ENCODE measurements at places on chromosomes 2 and 18.

- DNase-seq = no peak
Observed at GRCh38 chr18:62331581-62332356, 6.7 kb downstream of the TNFRSF11A start.

GRCh38 chr2:31318361-31319336 lies 84.7 kb downstream of the EHD3 start:
- DNase-seq = peak; percentile 28

- DNase-seq = no peak
Observed at GRCh38 chr18:1455605-1456004, 550.9 kb downstream of the ADCYAP1 start.

DNA sequence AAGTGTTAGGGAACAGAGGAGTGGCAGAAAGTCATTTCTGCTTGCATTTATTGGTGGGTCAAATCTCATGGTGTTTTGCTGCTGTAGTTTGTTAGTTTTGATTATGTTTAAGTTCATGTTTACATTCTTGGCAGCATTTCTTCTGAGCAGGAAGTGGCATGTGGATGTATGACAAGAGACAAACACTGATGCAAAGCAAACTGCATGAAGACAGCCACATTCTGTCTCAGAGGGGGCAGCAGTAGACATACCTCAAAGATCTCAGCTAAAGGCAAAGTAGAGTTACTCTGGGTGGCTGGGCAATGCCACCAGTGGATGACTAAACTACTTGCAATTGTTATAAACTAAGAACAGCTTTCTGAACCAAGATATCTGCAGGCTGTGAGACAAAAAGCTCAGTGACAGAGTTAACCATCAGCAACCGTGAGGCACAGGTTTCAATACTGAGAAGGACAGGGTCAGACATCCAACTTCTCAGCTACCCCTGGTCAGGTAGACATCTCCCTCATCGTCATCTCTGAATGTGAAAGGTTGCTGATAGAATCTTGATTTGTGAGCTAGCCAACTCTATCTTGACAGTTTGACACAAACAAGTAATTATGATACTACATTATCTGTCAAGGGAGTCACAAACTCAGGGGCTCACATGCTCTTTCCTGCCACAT lies 16.4 kb downstream of the GALNT3 start:
- DNase-seq = no peak

DNA sequence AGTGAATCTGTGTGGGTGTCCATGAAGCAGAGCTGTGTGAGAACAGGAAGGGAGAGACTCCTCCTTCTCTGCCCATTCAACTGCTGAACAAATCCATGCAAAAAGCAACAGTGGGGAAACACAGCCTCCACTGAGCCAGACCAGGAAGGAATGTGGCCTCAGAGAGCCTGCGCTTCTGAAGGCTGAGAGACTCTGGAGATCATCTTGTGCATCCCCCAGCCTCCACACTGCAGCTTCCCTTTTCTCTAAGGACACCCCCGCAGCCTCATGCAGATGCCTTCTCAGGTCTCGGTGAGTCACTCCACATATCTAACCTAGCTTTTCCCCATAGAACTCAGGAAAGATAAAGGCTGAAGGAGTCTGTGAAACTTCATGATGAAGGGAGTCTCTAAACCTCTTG lies 402.9 kb downstream of the TNS1 start:
- DNase-seq = no peak

DNA sequence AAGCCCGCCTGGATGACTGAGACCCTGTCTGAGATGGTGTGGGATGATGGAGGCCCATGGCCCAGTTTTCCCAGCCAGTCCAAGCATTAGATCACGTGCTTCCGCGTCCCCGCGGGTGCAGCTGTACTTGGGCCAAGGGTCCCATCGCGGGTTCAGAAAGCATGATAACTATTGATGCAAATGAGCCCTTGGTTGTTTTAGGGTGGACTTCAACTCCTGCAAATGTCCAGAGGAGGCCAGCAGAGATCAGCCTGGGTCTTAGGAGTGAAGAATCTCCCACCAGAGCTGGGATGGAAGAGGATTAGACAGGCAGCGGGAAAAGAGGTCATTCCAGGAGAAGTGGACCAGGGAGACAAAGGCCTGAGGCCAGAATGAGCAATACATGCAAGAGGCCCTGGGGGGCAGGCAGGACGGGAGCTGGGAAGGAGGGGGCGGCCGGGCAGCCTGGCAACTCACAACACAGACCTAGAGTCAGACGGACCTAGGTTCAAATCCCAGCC lies 89.9 kb upstream of the TMEM247 start:
- DNase-seq = no peak

GRCh38 chr2:224405412-224405811 lies 3.5 kb upstream of the FAM124B start:
- no peak for DNase-seq

DNA sequence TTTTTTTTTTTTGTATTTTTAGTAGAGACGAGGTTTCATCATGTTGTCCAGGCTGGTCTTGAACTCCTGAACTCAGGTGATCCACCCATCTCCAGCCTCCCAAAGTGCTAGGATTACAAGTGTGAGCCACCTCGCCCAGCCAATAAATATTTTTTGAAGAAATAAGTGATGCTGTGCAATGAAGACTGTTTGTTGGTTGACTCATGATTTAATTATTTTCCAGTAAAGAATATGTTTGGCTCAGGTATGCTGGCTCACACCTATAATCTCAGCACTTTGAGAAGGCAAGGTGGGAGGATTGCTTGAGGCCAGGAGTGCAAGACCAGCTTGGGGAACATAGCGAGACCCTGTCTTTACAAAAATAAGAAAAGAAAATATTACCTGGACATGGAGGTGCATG lies 41.8 kb upstream of the LPIN2 start:
- DNase-seq = no peak

DNA sequence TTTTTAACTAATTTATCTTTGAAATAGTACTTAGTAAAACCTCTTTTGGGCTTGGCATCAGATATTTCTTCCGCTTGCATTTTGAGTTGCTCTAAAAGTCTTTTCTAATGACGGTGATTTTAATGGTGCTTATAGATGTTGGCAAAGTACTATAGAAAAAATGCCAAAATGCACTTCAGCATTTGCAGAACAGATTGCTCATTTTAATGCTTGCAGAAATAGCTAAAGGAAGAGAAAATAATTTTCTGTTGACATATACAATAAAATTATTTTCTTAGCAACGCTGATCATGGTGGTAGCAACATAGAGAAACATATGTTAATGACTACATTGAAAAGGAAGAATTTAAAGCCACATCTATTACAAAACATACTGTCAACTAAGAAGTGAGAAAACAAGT lies 170.7 kb downstream of the STK39 start:
- DNase-seq = no peak

DNA sequence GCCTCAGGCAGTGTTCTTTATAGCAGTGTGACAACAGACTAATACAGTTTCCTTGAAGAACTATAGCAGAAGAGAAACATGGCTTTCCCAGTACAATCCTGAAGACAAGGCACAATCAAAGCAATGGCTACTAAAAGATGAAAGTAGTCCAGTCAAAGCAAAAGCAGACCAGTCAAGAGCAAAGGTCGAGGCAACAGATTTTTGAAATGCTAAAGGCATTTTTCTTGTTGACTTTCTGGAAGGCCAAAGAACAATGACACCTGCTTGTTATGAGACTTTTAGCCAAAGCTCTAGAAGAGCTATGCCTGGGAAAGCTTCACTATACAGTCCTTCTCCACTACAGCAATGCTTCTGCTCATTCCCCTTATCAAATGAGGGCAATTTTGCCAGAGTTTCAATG lies 269.9 kb downstream of the EXOC6B start:
- no peak for DNase-seq

DNA sequence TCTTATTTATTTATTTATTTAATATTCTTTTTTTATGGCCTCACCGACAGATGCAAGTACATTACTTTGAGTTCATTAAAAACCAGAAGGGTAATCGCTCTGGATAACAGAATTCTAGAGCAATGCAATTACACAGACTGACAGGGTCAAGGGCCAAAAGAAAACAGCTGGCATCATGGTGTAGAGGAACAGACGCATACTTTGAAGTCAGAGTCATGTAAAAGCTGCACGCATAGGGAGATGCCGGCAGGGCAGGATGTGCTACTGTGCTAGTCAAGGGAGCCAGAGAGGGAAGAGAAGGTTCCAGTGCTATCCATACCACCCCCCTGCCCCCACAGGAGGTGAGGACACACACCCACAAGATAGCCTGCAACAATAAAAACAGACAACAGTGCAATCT lies 115.2 kb upstream of the TFCP2L1 start:
- DNase-seq = no peak

DNA sequence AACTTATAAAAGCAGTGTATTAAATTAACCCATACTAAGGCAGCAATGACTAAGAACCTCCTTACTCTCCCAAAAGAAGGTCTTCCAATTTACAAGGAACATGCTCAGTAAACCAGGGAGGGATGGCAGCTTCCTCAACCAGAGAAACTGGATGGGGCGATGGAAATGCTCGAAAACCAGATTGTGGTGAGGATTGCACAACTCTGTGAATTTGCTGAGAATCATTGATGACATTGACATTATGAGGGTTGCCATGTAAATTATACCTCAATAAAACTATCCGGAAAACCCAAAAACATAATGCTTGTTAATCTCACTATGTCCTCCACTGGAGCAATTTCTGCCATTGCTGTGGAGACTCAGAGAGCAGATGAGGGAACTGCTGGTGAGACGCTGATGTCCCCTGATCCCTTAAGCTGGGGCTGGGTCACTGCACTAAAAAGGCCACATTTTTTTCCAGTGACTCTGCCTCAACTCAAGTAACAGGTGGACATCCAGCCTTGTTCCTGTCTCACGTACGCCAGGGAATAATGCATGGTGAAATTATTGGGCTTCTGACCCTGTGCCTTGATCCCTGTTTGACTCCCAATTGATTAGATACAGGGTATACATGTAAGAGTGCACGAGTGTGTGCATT lies 288.3 kb downstream of the CYP26B1 start:
- no peak for DNase-seq

DNA sequence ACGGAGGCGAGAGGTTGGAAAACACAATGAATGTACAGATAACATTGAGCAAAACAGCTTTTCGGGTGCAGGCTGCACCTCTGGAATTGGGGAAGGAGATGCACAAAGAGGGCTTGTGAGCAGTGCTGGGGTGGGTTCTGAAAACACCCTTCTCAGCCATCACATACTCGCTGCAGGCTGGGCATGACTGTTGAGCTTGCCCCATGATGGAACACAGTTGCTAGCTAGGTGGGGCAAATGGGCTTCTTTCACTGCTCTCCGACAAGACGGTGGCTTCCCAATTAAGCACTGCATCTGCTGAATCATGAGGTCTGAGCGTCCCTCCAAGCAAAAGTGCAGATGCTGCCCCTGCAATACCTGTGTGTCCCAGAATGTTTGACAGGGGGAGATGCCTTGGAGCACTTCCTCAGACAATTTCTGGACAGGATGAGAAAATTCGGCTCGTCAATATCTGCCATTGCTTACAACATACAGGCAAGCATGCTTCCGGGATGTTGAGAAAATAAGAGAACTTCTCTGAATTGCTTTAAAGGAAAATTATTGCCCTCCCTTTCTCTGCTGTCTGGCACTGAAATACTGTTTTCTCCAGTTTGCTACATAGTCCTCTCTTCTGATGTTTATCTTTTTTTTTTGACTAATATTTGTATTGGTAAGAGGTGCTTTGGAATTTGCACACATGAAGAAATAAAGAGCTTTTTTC lies 77.3 kb upstream of the SH3BP4 start:
- DNase-seq = no peak
